Left kidney (tissue), 8 donors: ENCODE measurements at places on chromosomes 2 and 18.

DNA sequence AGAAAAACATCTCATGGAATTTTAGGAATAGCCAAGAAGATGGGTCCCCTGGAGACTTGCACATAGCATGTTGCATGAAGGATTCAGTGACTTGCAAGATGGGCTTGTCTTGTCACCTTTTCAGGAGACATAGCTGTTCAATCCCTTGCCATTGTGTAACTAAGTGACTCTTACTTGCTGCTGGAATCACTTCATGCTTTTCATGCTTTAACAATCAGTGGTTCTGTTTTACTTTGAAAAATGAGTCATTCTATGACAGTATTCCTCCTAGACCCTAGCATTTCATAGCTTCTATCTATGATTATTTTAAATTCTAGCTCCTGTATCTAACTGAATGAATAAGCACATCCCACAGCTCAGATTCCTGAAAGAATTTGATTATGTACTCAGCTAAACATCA, 2.8 kb downstream of the KYNU start:
- no peak for DNase-seq

GRCh38 chr18:39190508-39190907, 1624.9 kb upstream of the CELF4 start:
- DNase-seq = no peak

DNA sequence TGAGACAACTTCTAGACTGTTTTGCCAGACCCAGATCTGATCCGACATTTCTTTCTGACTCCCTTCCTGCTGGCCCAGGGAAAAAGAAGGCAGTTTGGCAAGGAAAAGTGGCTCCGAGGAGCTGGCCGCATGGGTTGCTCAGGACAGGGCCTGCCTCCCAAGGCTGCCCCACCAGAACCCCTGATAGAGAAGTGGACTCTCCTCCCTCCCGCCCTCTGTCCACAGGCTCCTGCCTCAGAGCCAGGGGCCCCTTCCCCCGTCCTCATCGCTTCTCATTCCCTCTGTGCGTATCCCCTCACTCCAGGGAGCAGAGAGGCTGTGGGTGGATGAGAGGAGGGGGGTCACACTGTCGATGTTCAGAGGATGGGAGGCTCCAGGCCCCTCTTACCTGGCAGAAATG, 110.2 kb downstream of the TNS1 start:
- DNase-seq = no peak

DNA sequence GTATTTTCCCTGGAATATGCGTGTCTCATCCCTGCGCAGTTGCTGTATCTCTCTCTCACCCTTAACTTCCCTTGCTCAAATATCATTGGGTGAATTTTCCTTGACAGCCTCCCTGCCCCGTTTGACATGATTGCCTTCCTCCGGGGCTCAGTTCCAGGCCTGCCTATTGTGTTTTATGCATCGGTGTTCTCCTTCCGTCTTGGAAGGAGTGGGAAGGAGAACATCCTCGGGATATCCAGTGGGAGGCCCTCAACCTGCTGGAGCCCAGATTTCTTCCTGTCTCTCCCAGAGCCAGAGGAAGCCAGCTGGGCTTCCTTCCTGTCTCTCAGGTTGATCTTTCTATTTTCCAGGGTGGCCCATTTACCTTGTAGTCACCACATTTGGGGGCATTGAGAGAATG, 434.7 kb upstream of the HS6ST1 start:
- no peak for DNase-seq

- peak; percentile 83 for DNase-seq
These were observed 252.6 kb downstream of the AGAP1 start for GRCh38 chr2:235746257-235746934.

GRCh38 chr2:16394072-16394985, 271.3 kb downstream of the CYRIA start:
- DNase-seq = peak; percentile 45

DNA sequence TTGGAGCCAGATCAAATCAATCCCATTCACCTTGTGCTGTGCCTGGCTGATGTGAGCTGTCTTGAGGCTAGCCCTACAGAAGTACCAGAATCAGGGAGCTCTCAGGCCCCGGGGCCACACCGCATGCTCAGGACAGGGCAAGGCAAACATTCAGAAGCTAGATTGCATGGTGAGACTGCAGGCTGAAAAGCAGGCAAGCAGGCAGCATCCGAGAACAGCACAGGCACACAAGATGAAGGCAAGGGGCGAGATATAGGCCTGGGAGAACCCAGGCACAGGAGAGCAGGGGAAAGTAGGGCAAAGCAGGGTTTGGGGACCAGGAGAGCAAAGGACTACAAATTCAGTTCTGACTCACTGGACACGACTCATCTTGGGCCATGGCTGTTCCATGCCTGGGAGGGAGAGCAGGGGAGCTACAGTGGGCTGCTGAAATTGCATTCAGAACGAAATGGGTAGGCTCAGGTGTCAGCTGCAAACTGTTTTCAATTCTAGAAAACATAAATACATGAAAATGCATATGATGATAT, 59.6 kb downstream of the GALNT14 start:
- DNase-seq = no peak

DNA sequence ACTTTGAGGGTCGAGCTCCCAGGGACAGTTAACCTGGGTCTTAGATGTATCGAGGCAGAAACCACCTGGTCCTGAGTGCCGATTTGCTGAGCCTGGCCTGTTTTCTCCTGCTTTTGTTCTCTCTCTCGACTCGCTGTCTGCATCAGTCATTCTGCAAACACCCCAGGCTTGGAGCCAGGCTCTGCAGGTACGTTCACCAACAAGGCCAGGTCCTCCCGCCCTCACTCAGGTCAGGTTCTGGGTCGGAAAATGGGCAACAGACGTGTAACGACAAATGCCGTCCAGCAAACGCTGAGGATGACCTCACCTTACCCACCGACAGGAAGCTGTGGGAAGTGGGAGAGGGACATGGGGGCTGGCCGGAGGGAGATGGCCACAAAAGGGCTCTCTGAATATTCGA, 57.7 kb upstream of the PXDN start:
- DNase-seq = no peak

- no peak for DNase-seq
These were observed 104.6 kb downstream of the TPGS2 start for GRCh38 chr18:36724169-36724568.

DNA sequence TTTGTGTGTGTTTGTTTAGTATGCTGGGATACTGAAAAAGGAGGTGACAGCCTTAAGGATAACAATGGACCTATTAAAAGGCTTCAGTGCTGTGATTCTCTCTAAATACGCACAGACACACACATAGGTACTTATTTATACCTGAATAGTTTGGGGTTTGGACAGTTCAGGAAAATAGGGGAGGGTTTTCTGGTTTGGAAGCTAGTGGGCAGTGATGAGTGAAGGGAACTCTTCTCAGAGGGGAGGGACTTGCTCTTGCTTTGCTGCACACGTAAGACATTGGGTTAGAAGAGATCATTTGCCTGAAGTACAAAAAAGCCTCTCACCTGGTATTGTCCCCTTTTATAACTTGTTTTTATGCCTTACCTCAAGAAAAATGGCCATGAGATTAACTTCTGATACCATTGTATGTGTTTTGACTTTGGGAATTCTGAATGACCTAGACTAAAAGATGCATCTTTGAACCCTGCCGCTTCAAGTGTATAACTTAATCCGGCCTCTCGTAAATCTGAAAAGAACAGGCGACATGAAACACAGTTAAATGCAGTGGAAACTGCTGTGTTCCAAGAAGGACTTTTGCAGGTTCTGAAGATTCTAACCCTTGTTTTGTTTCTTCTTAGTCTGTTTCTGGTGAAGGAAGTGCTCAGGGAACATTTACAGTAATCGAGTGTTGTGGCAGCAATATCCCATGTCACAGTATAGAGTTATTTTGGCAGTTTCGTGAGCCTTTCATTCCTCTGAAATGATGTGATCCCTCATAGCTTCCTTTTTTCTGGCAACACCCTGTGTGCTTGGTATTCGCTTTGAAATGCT, 2.5 kb downstream of the CRIM1 start:
- DNase-seq = peak; percentile 65

GRCh38 chr2:46499392-46499785, 20.0 kb downstream of the TMEM247 start:
- DNase-seq = no peak

GRCh38 chr2:102245266-102246151, 58.7 kb downstream of the IL1RL2 start:
- no peak for DNase-seq

GRCh38 chr2:118095610-118096009, 7.3 kb downstream of the INSIG2 start:
- no peak for DNase-seq

GRCh38 chr18:74152857-74153256, 4.5 kb downstream of the TIMM21 start:
- no peak for DNase-seq

GRCh38 chr18:55317864-55318263, 270.1 kb downstream of the TCF4 start:
- DNase-seq = no peak

DNA sequence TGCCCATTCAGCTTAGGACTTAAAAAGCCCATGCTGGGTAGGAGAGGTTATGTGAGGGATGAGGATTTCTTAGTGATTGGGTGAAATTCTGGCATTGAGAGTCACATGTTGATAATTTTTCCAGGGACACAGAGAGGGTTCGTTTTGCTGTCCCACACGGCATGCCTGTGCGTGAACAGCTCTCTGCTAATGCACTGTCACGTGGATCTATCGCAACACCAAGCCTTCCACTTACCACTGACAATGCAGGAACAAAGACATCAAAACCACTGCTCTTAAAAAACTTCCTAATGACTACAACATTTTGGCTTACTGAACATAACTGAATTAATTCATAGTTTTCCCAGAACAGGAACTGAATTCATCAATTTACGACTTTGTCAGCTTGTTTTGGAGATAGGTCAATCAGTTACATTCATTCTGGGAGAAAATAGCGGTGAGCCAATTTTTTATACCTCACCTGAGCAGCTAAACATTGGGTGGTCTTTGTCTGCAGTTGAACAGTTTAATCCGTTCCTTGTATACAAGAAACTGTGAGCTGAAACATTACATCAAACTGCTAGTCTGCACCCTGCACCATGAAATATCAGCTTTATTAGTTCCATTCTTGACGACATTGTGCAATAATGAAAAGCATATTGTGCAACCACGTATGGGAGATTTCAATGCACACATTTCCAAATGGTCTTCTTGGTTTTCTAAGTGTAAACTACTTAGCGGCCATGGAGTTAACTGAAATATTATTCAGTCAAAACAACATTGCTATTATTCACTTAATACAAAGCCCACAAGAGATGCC, 127.1 kb downstream of the LPIN1 start:
- no peak for DNase-seq

GRCh38 chr2:151230627-151231140, 31.0 kb downstream of the RBM43 start:
- no peak for DNase-seq

- DNase-seq = no peak
These were observed 60.7 kb downstream of the RAB27B start for GRCh38 chr18:54888933-54889332.

DNA sequence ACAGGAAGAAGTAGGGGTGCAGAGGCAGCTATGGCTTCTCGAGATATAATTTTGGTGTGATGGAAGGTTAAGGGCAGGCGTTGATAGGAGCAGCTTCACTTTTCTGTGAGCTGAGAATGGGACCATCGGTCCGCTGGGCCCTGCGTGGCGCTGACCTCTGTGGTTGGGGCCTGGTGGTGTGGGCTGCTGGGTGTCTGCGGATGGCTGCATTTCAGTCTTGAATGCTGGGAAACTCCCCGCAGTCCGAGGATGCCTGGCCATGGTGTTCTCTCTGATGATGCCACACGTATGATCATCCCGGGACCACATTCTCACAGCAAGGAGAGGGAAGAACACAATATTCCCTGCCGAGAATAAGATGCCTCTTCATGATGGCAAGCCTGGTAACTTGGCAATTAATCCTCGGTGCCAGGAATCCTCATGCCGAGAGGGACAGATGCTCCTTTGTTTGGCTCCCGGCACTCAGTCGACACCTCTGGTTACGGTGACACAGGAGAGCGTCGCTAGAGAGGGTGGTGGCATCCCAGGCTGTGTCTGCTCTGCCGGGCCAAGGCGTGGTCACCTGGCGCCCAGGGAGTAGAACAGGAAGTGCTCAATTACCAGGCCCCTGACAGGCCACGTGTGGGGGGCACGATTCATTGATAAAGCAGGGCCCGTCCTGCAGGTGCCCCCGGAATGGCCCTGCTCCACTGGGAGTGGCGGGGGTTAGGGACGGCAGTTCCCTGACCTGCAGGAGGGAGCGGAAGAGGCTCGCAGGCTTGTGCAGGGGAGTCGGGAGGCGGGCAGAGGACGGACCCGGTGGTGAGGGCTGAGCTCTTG, 119.4 kb upstream of the CTDP1 start:
- no peak for DNase-seq

DNA sequence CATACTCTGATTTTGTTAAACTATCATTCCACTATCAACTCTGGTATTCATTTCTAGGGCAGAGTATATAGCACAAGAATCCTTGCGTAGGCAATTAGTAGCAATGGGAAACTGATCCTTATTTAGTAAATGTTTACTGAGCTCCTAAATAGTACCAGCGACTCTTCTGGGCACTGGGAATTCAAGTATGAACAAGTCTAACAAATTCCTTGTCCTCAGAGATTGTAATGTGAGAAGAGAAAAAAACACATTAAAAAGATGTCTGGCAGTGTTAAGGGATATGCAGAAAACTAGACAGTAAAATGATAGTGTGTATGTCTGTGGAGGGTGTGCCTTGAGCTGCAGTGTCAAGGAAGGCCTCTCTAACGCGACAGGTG, 721 bp downstream of the METTL5 start:
- no peak for DNase-seq

GRCh38 chr2:234686088-234686890, 189.4 kb upstream of the ARL4C start:
- DNase-seq = peak; percentile 47

- DNase-seq = no peak
These were observed 339.3 kb downstream of the LRP1B start for GRCh38 chr2:141791521-141791920.

DNA sequence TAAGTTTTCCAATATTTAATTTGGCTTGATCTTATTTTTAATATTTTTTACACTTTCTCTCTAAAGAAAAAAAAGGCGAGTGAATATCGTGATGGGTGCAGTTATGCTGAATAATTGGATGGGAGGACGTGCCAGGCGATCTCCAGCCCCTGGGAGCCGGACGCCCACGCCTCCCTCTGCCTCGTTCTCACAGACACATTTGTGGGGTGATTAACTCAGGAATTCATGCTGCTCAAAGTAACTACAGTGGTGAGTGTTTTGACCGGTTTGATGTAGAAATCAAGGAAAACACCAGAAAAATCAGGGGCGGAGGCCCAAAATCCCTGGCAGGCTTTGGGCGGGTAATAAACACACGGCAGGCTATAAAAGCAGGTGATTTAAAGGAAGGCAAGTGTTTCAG, 736.8 kb upstream of the SALL3 start:
- peak; percentile 53 for DNase-seq
